ENCODE measurements at places on chromosomes 6 and 20. TPM values are rescaled to one million over a fixed set of nuclear protein-coding genes. Genes with fewer than 3 reads are reported as not detected.

The ZC2HC1B gene
- total RNA-seq, result not detected

- no peaks in the 10 kb centered on the region for H3K36me3 ChIP-seq
- no peaks in the 10 kb centered on the region for H3K27me3 ChIP-seq
- no peak within 1 kb of the TSS for H3K27ac ChIP-seq
Observed at GRCh38 chr6:118548136-118548535, at the start of gene PLN. TSS of gene PLN (plus strand) at chr6:118548296. CDS start at chr6:118558922, 10,626 bp downstream.

DNA sequence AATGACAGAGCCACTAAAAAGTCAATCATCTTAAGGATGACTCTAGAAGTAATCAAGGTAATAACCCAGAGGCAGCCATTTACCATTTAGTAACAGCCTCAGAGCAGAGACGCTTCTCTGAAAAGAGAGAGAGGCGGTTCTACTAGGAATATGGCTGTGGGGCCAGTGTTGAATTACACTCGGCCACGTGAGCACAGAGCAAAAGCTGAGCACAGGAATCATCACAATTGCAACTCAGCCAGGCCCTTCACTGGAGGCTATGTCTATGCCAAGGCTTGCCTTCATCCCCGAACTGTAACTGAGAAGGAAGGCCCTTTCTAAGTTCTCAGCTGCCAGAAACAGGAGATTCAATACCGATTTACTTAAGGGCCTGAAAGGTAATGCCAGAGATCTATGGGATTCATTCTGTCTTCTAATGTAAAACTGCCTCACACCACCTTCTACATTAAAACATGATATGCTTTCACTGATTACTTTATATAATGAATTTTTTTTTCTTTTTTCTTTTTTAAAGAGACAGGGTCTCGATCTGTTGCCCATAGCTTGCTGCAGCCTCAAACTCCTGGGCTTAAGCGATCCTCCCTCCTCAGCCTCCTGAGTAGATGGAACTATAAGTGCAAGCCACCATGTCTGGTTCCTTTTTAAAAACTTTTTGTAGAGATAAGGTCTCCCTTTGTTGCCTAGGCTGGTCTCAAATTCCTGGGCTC, 67.6 kb downstream of the NUDT3 start:
- no peak for DNase-seq
- no peaks in the 10 kb centered on the region for H3K27me3 ChIP-seq
- H3K4me1 ChIP-seq, result peaks cover 8% of the 10 kb centered on the region
- H3K4me3 ChIP-seq, result no peak overlapping the region
- peak overlapping the region; percentile 85 for H3K27ac ChIP-seq

The TRAPPC3L gene
- total RNA-seq, result 0.19 TPM

The CFAP61 gene
- not detected for total RNA-seq

GRCh38 chr6:12313992-12314589, 23.9 kb downstream of the EDN1 start:
- no peak for DNase-seq
- H3K36me3 ChIP-seq, result peaks cover 1% of the 10 kb centered on the region
- H3K27ac ChIP-seq, result peak overlapping the region; percentile 90
- peak overlapping the region; percentile 59 for H3K4me3 ChIP-seq

DNA sequence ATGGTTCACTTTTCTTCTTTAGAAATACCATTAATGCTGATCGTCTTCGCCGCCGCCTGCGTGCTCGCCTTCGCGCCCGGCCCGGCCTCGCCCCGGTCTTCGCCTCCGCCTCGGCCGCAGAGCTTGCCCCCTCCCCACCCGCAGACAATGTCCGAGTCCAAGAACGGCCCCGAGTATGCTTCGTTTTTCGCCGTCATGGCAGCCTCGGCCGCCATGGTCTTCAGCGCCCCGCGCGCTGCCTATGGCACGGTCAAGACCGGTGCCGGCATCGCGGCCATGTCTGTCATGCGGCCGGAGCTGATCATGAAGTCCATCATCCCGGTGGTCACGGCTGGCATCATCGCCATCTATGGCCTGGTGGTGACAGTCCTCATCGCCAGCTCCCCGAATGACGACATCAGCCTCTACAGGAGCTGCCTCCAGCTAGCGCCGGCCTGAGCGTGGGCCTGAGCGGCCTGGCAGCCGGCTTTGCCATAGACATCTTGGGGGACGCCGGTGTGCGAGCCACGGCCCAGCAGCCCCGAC, 4.8 kb upstream of the PRPH2 start:
- no peaks in the 10 kb centered on the region for H3K36me3 ChIP-seq
- DNase-seq, result no peak
- no peak overlapping the region for H3K4me3 ChIP-seq

The GPR6 gene
- not detected for total RNA-seq

- H3K27me3 ChIP-seq, result peaks cover 5% of the 10 kb centered on the region
- DNase-seq, result no peak
- no peak overlapping the region for H3K4me3 ChIP-seq
- peaks cover 2% of the 10 kb centered on the region for H3K36me3 ChIP-seq
- H3K27ac ChIP-seq, result no peak overlapping the region
- no peaks in the 10 kb centered on the region for H3K4me1 ChIP-seq
Observed at GRCh38 chr6:89260832-89261231, 43.7 kb upstream of the GABRR1 start.

DNA sequence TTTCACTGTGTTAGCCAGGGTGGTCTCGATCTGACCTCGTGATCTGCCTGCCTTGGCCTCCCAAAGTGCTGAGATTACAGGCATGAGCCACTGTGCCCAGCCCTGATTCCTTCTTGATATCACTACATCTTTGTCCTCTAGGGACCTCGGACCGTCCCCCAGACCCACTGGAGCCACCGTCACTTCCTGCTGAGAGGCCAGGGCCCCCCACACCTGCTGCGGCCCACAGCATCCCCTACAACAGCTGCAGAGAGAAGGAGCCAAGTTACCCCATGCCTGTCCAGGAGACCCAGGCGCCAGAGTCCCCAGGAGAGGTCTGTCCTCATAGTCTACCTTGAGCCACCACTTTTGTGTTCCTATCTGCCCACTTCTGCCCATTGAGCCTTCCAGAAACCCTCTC, 14.6 kb downstream of the MAVS start:
- H3K4me3 ChIP-seq, result no peak overlapping the region
- H3K27me3 ChIP-seq, result no peaks in the 10 kb centered on the region
- H3K27ac ChIP-seq, result no peak overlapping the region
- no peak for DNase-seq

The SLC22A23 gene
- total RNA-seq, result 10.9 TPM

The HDGFL1 gene
- not detected for total RNA-seq

DNA sequence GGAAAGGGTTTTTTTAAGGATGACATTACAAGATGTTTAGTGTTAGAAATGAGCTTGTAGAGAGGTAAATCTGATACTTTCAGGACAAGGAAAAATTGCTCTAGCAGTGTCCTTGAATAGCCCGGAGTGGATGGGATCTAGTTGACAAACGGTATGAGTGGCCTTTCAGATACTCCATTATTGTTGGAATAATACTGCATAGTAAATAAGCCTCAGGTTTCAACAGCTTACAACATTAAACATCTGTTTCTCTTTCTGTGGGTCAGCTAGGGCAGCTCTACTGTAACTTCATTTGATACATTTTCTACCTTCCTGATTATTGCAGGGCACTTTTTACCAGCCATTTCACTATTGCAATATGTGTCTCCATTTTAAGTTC, 118.0 kb downstream of the B3GAT2 start:
- no peak for DNase-seq
- no peak overlapping the region for H3K4me3 ChIP-seq
- peaks cover 4% of the 10 kb centered on the region for H3K36me3 ChIP-seq
- H3K4me1 ChIP-seq, result peaks cover 9% of the 10 kb centered on the region
- no peaks in the 10 kb centered on the region for H3K27me3 ChIP-seq

The SRF gene
- 42.7 TPM for total RNA-seq

The SRC gene
- 25.7 TPM for total RNA-seq

- no peaks in the 10 kb centered on the region for H3K4me1 ChIP-seq
- no peak for DNase-seq
- no peaks in the 10 kb centered on the region for H3K36me3 ChIP-seq
- no peak overlapping the region for H3K4me3 ChIP-seq
Observed at GRCh38 chr6:135506270-135506997, 8.9 kb upstream of the AHI1 start.

The HLA-A gene
- 187 TPM for total RNA-seq

DNA sequence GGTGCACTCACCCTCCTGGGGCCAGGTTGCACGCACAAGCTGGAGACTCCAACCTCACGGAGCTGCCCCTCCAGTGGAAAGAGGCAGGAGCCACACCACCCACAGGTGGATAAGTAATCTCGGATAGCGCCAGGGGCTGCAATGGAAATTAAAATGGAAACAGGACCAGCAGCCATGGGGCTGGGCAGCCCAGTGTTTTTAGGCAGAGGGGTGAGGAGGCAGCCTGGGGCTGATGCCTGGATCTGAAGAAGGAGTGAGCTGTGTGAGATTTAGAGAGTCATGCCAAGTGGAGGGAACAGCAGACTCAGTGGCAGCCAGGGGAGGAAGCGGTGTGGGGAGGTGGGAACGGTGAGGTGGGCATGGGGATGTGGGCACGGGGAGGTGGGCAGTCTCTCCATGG, 275.6 kb downstream of the SMOC2 start:
- H3K27ac ChIP-seq, result no peak overlapping the region
- no peaks in the 10 kb centered on the region for H3K36me3 ChIP-seq
- H3K4me3 ChIP-seq, result no peak overlapping the region
- DNase-seq, result no peak
- peaks cover 30% of the 10 kb centered on the region for H3K27me3 ChIP-seq

The CST3 gene
- 487 TPM for total RNA-seq

DNA sequence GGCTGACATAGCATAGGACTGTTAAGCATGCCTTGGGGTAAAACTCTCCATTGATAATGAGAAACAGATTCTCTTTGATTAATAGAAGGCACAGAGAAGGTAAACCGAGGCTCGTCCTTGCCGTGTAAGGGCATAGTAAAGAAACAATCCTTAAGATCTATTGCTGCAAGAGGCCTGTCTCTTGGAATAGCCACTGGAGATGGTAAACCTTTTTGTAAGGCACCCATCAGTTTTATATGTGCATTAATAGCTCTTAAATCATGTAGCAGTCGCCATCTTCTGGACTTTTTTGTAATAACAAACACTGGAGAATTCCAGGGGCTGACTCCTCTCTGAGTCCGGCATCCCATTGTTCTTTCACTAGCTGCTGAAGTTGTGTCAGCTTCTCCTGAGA, 8.4 kb upstream of the ABHD12 start:
- peaks cover 7% of the 10 kb centered on the region for H3K36me3 ChIP-seq
- H3K4me3 ChIP-seq, result no peak overlapping the region
- H3K27ac ChIP-seq, result no peak overlapping the region
- no peak for DNase-seq
- no peaks in the 10 kb centered on the region for H3K27me3 ChIP-seq
- no peaks in the 10 kb centered on the region for H3K4me1 ChIP-seq

DNA sequence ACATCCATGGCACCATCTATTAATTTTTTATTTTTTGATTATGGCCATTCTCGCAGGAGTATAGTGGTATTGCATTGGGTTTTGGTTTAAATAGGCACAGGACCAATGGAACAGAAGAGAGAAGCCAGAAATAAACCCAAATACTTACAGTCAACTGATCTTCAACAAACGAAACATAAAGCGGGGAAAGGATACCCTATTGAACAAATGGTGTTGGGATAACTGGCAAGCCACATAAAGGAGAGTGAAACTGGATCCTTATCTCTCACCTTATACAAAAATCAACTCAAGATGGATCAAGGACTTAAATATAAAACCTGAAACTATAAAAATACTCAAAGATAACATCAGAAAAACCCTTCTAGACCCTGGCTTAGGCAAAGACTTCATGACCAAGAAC, 25.3 kb upstream of the RUNX2 start:
- peaks cover 8% of the 10 kb centered on the region for H3K36me3 ChIP-seq
- H3K4me1 ChIP-seq, result no peaks in the 10 kb centered on the region
- no peak overlapping the region for H3K4me3 ChIP-seq
- no peak for DNase-seq
- no peaks in the 10 kb centered on the region for H3K27me3 ChIP-seq

DNA sequence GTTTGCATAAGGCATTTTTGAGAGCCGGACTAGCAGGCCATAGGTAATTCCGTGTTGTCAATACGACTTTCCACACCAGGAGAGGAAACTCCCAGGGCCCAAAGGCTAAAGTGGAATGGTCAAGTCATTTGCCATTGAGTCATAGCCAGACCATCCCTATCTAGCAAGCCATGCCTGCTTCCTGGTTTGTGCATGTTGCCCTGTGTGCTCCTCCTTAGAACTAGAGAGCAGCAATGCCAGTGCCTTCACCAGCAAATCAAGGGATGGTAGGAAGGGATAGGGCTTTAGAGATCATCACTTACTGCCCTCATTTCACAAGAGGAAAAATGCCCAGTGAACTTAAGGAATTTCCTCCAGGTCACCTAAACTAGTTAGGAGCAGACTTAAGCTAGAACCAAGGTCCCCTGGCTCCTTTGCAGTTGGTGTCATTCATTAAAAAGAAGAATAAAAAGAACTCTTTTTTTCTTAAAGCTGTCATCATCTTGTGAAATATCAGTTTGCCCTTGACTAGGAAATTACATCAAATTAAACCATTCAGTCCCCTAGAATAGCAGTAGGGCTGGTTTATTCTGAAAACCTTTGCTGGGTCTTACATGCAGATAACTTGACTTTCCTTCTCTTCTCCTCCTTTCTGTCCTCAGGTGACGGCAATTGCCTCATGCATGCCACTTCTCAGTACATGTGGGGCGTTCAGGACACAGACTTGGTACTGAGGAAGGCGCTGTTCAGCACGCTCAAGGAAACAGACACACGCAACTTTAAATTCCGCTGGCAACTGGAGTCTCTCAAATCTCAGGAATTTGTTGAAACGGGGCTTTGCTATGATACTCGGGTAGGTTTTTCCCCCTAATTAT, 7.4 kb downstream of the TNFAIP3 start:
- no peak overlapping the region for H3K4me3 ChIP-seq
- peaks cover 23% of the 10 kb centered on the region for H3K36me3 ChIP-seq
- H3K4me1 ChIP-seq, result peaks cover 42% of the 10 kb centered on the region
- no peak overlapping the region for H3K27ac ChIP-seq
- DNase-seq, result no peak

- no peaks in the 10 kb centered on the region for H3K4me1 ChIP-seq
- H3K4me3 ChIP-seq, result no peak overlapping the region
- H3K27ac ChIP-seq, result no peak overlapping the region
Observed at GRCh38 chr6:42514745-42515144, 49.1 kb upstream of the UBR2 start.

The RPRD1B gene
- total RNA-seq, result 19.3 TPM

The POLR1C gene
- 20.1 TPM for total RNA-seq

The DPPA5 gene
- total RNA-seq, result not detected

GRCh38 chr6:7235712-7236305, 77.2 kb downstream of the SSR1 start:
- no peaks in the 10 kb centered on the region for H3K27me3 ChIP-seq
- no peak overlapping the region for H3K4me3 ChIP-seq
- peaks cover 19% of the 10 kb centered on the region for H3K36me3 ChIP-seq
- H3K4me1 ChIP-seq, result peaks cover 6% of the 10 kb centered on the region

DNA sequence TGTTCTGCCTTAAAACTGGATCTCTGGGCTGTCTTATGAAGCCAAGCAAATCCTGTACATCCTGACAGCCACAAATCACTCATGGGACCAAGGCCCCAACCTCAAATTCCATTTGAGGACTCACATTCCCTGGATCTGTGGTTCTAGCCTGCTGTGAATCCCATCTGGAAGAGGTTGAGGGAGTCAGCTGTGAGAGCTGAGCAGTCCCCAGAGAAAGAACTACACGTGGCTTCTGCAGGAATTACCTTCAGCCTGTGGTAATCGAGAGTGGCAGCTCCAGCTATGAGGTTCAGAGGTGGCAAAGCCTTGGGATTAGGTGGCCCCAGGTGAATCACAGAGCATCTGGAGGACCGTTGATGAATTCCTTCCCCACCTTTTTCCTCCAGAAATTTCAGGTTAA, 245.2 kb downstream of the SLC24A3 start:
- no peaks in the 10 kb centered on the region for H3K36me3 ChIP-seq
- H3K4me3 ChIP-seq, result no peak overlapping the region
- no peak for DNase-seq
- H3K27me3 ChIP-seq, result peaks cover 2% of the 10 kb centered on the region
- H3K4me1 ChIP-seq, result no peaks in the 10 kb centered on the region

- no peak overlapping the region for H3K4me3 ChIP-seq
- no peak for DNase-seq
- no peaks in the 10 kb centered on the region for H3K27me3 ChIP-seq
- no peaks in the 10 kb centered on the region for H3K36me3 ChIP-seq
- no peak overlapping the region for H3K27ac ChIP-seq
Observed at GRCh38 chr6:158225767-158226166, 57.6 kb downstream of the GTF2H5 start.
